ENCODE measurements at places on chromosomes 2 and 18. TPM values are rescaled to one million over a fixed set of nuclear protein-coding genes. Genes with fewer than 3 reads are reported as not detected.

The FAM110C gene
- 0.26 TPM for total RNA-seq

The LRATD1 gene
- total RNA-seq: 0.51 TPM

The ATP9B gene
- total RNA-seq: 28.0 TPM

The PCARE gene
- total RNA-seq: under 0.01 TPM

The BOLL gene
- not detected for total RNA-seq

The CNTNAP5 gene
- total RNA-seq: not detected

The GAL3ST2 gene
- total RNA-seq: not detected
